ENCODE measurements at places on chromosomes 16 and 17.
A peak's percentile ranks its signal among the peaks of the same experiment; 100 is the strongest.

DNA sequence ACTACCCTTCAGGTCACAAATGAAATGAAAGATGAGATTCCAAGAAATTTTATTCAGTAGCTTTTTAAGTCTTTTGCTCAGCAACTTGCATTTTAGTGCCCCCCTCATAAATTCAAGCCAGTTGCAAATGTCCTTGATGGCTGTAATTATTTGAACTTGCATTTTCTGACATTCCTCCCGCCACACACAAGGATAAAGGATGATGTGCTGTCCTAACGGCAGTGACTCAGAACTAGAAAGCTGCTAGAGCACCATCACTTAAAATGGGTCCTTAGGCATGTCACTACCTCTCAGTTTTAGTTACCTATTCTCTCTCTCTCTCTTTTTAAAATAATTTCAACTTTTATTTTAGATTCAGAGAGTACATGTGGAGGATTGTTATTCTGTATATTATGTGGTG, 306.7 kb downstream of the CNTNAP4 start:
- no peak for DNase-seq

GRCh38 chr16:66503030-66503429, 46.9 kb downstream of the TK2 start:
- no peak for DNase-seq

DNA sequence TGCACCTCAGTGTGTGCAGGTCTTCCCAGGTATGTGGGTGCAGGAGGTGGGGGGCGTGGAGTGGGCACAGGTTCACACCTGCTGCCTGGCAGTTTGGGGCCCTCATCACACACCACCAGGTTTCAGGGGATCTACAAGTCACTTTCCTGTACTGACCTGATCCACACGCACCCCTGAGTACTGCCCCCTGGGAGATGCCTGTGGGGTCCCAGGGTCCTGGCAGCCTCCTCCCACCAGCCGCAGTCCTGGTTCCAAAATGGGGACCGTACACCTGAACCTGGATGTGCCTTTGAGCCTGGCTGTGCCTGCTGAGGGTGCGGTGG, 25.9 kb downstream of the RNF213 start:
- DNase-seq = no peak

GRCh38 chr17:44961921-44962350, 6.2 kb downstream of the C1QL1 start:
- no peak for DNase-seq

- DNase-seq = peak; percentile 42
Observed at GRCh38 chr17:29621751-29622194, 939 bp downstream of the CORO6 start.

DNA sequence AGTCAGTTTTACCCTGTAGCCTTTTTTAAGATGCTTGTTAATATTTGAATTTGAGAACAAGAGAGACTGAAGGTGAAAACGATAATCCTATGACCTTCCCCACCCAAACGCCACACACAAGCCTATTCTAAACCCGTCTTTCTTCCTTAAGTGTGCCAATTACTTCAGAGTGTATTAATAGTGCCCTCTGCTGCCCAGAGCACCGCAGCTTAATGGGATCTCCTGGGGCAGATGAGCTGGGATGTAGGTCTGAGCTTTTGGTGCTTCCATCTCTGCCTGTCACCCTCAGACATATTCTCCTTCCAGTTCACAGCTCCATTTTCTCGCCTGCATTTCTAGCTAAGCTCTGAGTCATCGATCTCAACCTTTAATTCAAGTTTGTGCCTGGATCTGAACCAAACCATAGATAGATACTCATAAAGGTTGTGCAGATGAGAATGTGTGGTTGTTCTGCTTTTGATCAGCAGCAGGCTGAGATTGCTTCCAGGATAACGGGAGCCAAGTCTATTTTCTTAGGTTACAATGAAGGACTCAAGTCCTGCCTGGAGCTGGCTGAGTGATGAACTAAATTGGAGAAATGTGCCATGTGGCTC, 46.4 kb upstream of the CDH13 start:
- peak; percentile 18 for DNase-seq

- no peak for DNase-seq
Observed at GRCh38 chr17:70185285-70185684, 16.0 kb downstream of the KCNJ2 start.

GRCh38 chr16:75065149-75065505, 51.5 kb downstream of the LDHD start:
- DNase-seq = no peak

- DNase-seq = no peak
Observed at GRCh38 chr16:46739934-46740333, 8.2 kb downstream of the MYLK3 start.

DNA sequence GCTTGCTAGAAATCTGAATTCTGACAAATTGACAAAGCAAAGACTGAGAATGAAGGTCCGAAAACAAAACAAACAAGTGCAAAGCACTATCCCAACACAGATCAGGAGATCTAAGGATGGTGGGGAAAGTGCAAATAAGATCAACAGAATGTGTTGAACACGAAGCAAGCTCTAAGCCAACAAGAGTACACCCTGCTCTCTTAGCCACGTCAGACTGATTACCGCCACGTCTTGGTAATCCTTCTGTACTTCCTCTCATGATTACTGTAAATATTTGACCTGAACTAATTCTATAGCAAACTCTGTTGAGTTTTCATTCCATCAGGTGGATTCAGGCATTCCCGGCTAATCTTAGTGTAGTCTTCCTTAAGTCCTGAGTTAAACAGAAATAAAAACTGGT, 34.3 kb upstream of the ERCC4 start:
- no peak for DNase-seq

GRCh38 chr16:50448522-50448921, 79.7 kb upstream of the BRD7 start:
- no peak for DNase-seq

GRCh38 chr16:73793260-73793659, 503.4 kb upstream of the PSMD7 start:
- no peak for DNase-seq

GRCh38 chr17:27414271-27414670, 42.0 kb upstream of the KSR1 start:
- peak; percentile 10 for DNase-seq

GRCh38 chr17:42720996-42721583, 23.8 kb downstream of the EZH1 start:
- peak; percentile 83 for DNase-seq

- DNase-seq = no peak
Observed at GRCh38 chr16:67731753-67732095, 12.6 kb upstream of the GFOD2 start.

- no peak for DNase-seq
Observed at GRCh38 chr16:11005611-11005975, 61.2 kb downstream of the CLEC16A start.

DNA sequence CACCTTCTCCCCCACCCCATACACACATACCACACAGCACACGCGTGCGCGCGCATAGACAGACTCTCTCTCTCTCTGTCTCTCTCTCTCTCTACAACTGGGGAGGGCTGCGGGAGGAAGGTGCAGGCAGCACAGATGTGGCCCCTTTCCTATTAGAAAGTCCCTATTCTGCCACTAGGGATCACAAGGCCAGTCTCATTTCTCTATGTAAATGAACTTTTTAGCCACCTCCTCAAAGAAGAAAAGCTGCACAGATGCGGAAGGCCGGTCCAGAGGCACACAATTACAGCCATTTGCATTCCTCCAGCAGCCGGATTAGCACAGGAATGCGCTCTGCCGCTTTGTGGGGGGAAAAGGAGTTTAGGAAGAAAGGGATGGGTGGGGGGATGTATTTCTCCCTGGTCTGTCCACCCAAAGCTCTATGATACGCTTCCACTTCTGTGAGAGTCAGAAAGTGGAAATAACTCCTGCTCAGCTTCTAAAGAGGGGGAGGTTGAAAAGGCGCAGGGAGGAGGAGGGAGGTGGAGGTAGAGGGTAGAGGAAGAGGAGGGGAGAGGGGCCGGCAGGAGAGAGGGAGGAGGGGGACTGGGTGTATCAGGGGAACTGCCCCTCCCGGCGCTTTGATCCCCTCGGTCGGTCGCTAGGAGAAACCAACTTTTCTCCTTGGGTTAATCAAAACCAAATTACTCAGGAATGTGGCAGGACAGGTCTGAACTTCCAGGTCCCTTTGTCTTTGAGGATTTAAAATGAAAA, 11.7 kb downstream of the ZFHX3 start:
- DNase-seq = no peak

DNA sequence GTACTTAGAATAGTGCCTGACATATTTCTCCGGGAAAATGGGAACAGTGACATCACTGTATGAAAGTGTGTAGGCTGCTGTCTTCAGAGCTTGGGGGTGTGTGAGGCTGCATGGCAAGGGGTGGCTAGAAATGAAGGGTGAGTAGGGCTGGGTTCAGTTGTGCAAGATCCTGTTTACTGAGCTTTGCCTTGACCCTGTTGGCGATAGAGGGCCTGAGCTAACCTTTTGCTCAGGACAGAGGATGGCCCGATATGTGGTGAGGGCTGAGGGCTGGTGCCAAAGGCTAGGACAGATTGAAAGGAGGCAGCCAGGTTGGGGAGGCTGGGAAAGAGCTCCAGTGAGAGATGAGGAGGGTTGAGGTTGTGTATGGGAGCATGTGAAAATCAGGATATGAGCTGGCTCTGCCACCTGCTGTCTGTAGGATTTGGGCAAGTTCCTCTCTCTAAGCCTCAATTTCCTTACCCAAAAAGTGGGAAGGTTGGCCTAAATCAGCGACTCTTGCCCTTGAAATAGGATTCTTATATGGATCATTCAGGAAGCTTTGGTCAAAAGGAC, 6.0 kb upstream of the CCL1 start:
- no peak for DNase-seq

GRCh38 chr17:3803308-3803640, 2.3 kb upstream of the ITGAE start:
- no peak for DNase-seq

GRCh38 chr16:87507351-87508069, 14.7 kb upstream of the ZCCHC14 start:
- peak; percentile 31 for DNase-seq

GRCh38 chr17:16406742-16407674, 8.4 kb upstream of the TRPV2 start:
- peak; percentile 22 for DNase-seq

Data from cardiac fibroblast (primary cell).